ENCODE measurements at places on chromosomes 4 and X.

- DNase-seq: peak; percentile 62
These were observed 82.3 kb downstream of the PRSS12 start for GRCh38 chr4:118270492-118270891.

DNA sequence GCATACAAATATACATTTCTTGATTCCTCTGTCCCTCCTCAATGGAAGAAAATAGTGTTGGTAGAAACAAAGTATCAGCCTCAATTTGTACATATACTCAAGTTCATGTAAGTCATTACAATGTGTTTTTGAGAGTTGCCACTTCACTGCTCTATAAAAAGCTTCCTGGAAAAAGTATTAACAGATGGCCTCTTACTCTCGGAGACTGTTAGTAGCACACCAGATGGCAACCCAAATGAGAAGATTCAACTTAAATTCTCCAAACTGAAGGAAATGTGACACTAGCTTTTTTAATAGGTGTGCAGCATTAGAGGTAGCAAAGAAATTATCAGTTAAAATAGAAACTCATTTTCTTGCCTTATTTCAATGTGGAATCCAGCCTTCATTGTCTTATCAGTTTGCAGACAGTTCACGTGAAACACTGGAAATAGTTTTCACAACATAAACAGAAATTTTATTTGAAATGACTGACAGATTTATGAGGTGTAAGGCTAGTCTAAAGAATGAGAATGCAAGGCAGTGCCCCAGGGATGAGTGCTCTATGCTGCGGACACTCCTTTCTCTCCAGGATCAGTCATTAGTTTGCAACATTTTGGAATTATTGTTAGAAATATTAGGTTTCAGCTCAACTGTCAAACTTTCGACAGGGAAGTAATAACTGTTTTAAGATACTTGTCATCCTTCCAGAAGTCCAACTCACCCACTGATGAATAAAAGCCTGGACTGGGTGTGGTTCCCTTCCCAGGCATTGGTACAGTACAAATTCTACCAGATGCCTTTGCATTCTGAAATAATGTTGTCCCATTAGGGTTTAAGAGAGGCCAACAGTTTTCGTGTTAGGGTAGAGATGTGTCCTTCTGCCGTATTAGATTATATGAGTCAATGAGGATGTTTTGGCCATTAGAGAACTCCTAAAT, 50.9 kb downstream of the IDS start:
- no peak for DNase-seq

- DNase-seq: no peak
These were observed 141.8 kb downstream of the CBR4 start for GRCh38 chr4:168868044-168868781.

- no peak for DNase-seq
These were observed 1827.2 kb downstream of the ARAP2 start for GRCh38 chr4:34417160-34417559.

- DNase-seq: peak; percentile 81
These were observed 53.8 kb downstream of the VSIG4 start for GRCh38 chrX:65985922-65986588.

GRCh38 chr4:75880278-75880677, 22.0 kb downstream of the PPEF2 start:
- no peak for DNase-seq

DNA sequence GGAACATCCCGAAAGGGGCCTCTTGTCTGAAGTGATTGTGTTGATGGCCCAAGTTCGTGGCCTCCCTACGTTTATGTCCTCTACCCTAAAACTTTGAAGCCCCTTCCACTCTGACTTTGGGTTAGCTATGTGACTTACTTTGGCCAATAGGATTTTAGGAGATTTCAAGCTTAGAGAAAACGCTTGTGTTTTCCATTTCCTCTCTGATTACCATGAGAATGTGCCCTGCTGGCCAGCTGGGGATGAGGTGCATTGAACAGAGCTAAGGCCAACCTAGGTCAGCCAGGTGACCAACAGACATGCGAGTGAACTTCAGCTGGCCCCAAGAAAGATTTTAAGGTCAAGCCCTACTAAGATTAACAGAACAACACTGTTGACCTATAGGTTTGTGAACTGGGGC, 82.4 kb downstream of the SLC2A9 start:
- DNase-seq: no peak

Data from CD4-positive, alpha-beta T cell treated with Interleukin-2 at 100 ng/mL for 4 hours (primary cell).